ENCODE measurements at places on chromosomes 2 and 18.

DNA sequence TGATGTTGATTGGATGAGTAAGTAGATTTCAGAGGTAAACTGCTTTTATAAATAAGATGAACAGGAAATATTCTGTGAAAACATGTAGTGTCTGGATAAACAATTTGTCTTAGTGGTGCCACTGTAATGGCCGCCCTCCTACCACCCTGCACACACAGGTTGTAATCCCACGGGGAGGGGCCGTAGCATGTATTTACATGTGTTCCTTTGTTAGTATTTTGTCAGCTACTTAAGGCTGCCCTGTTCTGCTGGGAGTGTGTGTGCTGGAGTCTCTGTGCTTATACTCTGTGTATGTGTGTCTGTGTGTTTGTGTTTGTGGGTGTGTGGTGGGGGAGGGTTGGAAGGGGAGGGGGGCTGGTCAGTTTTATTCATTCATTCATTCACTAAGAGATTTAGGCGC lies 5.1 kb downstream of the TSHZ1 start:
- no peak for DNase-seq

GRCh38 chr2:197076652-197077051 lies 150.1 kb upstream of the PGAP1 start:
- no peak for DNase-seq

GRCh38 chr2:85994421-85994777 lies 105.6 kb upstream of the ST3GAL5 start:
- no peak for DNase-seq

DNA sequence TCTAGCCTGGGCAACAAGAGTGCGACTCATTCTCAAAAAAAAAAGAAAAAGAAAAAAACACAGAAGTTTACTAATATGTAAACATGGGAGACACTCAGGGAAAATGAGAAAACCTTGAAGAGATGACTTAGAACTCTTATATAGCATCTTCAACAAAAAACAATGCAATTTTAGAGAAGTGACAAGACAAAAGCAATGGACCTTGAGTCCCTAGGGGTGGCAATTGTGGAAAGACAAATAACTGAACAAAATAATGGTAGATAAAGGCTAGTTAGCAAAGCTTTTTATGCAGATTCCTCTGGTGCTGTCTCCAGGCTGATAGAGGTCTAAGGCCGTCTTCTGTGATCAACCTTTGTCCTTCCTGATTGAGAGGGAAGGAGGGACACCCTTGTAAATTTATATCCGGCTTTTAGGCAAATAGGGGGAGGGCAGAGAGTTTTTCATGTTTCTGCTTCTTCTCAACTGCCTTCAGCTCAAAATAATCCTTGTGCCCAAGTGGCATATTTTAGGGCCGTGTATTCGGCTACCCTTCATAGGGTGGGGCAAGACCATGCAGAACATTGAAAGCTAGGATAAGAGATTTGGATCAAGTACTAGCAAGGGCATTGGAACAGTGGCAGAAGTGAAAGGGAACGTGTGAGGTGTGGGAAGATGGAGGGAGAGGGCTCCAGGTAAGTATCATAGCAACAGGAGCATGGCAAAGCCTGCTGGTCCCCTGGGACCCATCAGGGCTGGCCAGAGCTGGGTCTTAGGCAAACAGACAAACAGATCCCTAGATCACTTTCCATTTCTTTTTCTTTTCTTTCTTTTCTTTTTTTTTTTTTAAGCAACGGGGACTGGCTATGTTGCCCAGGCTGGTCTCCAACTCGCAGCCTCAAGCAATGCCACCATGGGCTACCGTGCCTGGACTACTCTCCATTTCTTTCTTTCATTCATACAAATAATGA lies 116.2 kb upstream of the STPG4 start:
- DNase-seq: no peak

DNA sequence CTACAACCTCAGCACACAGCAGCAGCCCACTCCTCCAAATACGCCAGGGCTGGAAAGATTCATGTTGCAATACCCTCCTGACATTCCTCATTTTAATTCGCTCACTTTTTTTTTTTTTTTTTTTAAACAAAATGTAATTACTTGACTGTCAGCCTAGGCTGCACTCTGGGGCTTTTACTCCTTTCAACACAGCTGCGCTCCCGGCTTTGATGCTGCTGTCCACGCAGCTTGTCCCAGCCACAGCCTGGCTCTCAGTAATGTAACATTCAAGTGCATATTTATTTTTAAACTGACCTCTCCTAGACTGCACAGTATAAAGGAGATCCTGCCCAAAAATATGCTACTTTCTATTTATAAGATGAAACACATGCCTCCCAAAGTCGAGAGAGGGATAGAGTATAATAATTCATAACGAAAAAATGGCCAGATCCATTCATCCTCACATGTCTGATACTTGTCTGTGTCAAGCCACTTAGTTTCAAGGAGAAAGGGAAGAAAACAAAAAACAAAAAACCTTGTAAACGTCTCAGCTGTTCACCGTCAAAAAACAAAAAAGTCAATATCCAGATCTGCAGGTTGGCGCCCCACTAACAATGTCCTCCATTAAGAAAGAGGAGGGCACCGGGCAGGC lies 949 bp downstream of the CDC42EP3 start:
- DNase-seq: no peak

GRCh38 chr18:37321582-37322491 lies 243.8 kb downstream of the CELF4 start:
- no peak for DNase-seq

DNA sequence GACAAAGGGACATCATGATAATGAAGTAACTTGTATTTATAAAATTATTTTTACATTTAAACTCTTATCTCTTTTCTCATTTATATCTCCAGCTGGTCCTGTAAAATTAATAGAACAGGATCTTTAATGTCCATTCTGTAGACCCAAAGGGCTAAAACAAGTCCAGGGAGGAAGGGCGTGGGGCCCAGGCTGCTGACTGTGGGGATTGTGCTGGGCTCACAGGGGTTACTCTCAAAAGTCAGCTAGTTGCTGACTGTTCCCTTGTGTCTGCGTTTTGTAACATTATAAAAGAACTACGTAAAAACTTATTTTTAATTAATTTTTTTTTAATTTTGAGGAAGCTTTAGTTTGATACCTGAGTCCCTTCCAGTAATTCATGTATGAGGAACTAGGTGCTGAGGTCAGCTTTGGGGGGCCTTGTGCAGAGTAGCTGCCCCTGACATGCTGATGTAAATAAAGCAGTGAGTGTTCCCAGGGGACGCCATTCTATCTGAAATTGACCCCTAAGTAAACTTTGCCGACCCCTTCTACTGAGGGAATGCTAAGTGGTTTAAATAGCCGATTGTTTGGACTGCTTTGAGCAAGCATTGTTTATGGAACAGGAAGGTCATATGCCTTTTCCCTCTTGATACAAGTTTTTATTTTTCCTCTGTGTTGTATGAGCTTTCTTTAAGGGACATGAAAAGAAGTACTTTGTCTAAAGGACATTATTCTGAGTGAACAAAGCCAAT lies 56.4 kb downstream of the MERTK start:
- DNase-seq: no peak

DNA sequence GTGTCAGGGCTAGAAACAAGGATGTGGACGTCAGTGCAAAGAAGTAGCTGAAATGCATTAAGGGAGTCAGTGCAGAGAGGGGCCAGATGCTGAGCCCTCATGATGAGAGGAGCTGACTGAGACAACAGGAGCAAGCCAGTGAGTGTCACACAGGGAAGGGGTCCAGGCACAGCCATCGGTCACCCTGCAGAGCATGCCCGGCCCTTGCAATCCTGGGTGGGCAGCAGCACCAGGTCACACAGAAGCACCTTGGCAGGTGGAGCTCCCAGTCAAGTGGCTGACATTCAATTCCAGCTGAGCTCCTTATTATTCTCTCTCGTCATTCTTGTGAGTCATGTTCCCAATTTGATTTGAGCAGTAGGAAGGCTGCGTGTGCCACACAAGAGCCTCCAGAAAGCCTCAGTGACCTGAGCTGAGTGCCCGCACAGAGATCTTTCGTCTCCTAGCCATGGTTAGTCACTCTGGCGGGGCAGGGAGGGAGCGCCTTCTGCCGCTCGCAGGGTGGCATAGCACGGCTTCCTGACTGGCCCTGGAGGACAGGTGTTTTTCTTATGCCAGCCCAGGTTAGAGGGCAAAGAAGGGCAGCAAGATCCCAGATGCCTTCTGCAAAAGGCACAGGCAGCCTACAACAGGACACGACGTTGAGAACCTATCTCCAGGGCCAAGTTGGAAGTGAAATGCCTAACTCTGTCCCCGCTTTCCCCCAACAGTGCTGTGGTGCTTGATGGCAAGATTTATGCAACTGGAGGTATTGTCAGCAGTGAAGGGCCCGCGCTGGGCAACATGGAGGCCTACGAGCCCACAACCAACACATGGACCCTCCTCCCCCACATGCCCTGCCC lies 220.9 kb downstream of the ATAD2B start:
- no peak for DNase-seq

DNA sequence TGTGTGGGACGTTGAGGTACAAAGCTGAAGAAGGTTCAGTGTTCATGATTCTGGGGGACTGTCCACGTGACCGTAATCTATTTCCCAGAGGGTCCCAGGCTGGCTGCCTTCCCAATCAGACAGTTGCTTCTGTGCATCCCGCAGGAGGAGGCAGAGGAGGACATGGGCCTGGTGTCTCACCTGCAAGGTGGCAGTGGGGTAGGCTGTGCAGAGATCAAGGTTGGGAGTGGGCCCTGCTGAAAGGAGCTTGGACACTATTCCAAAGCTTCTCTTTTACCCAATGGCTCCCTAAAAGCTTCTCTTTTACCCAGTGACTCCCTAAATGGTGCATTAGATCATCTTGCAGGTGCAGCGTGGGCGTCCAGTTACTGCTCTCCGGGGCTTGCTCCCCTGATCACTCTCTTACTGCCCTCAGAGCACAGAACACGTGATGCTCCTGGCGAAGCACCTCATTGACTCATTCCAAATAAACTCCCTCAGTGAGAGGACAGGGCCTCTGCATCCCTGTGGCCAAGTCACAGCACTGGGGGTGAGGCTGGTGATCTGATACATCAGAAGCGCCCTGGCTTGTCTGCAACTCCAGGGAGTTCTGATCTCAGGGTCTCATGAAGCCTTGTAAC lies 41.5 kb downstream of the RNF144A start:
- no peak for DNase-seq

- no peak for DNase-seq
Measured at GRCh38 chr2:26649992-26650712, 9.0 kb upstream of the CIB4 start.

DNA sequence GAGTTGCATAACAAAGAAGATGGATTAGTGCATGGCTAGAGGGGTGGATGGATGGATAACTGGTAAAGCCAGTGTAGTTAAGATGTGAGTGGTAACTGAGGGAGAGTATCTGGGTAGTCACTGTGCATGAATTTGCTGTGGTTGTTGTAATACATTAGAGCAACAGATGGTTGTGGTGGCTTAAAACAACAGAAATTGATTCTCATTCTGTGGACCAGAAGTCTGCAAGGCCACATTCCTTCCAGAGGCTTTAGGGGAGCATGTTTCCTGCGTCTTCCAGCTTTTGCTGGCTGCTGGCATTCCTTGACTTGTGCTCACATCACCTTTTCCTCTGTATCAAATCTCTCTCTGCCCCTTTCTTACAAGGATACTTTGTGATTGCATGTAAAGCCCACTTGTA lies 155.4 kb downstream of the ASB1 start:
- no peak for DNase-seq

GRCh38 chr2:48227617-48228344 lies 302.2 kb upstream of the STON1 start:
- no peak for DNase-seq

DNA sequence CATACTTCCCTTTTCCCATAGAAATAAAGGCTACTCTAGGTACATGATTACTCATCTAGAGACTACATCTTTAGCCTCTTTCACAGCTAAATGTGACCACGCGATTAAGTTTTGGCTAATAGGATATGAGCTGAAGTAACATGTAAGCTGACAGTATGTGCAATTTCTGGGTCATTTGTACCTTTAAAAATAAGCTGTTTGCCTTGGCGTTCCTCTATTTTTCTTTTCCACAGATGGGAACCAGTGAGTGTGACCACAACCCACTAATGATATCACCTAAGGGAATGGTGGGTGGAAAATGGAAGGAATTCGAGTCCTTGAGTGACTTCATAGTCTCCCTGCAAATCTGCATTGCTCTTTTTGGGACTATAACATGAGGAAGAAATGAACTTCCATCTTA lies 11.7 kb upstream of the NABP1 start:
- no peak for DNase-seq

GRCh38 chr2:174858745-174859144 lies 94.5 kb upstream of the CHRNA1 start:
- no peak for DNase-seq

GRCh38 chr2:234027641-234028040 lies 22.9 kb upstream of the SPP2 start:
- no peak for DNase-seq

DNA sequence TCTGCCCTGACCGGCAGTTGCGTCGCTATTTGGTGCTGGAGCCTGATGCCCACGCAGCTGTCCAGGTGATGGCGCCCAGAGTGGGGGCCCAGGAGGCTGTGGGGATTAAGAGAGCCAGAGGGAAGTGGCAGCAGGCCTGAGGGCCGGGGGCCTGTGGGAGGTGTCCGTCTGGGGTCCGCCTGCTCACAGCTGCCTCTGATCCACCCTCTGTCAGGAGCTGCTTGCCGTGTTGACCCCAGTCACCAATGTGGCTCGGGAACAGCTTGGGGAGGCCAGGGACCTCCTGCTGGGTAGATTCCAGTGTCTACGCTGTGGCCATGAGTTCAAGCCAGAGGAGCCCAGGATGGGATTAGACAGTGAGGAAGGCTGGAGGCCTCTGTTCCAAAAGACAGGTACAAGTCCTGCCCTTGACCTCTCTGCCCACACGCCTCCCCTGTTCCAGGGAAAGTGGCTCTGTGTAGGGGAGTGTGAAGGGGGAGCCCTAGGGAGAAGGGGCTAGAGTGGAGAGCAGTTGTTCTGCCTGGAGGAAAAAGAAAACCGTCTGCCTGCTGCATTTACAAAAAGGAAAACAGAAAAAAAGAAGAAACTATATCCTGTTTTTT lies 11.6 kb downstream of the STK11IP start:
- DNase-seq: no peak

- no peak for DNase-seq
Measured at GRCh38 chr2:157441072-157441454, 2.8 kb downstream of the CYTIP start.

DNA sequence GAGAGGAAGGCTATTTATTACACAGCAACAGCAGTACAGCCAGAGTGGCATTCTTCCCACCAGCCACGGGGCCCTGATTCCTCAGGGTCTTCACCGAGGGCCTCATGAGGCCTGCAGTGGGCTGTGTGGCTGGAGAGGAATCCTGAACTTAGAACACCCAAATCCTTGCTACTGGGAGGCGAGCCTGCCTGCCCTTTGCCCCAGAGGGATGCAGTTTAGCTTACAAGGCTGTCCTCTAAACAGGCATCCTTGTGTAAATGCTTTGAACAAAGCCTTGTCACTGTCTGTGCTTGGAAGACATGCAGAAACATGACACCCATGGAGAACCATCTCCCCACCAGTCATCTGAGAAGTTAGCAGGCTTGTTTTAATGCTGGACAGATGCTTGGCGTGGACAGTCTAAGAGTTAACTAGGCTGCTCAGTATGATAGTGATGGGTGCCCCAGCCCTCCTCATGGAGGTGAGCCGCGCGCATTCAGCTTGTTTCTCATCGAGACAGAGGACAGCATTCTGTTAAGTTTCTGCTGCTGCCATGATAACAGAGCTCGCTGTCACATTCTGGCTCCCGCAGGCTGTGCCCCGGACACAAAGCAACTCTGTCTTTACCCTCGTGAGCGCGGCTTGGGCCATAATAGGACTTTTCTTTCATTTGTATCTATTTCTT lies 42.9 kb downstream of the ADI1 start:
- no peak for DNase-seq

GRCh38 chr18:25557011-25557410 lies 205.0 kb upstream of the ZNF521 start:
- DNase-seq: no peak
